ENCODE measurements at places on chromosomes 6 and 20.

DNA sequence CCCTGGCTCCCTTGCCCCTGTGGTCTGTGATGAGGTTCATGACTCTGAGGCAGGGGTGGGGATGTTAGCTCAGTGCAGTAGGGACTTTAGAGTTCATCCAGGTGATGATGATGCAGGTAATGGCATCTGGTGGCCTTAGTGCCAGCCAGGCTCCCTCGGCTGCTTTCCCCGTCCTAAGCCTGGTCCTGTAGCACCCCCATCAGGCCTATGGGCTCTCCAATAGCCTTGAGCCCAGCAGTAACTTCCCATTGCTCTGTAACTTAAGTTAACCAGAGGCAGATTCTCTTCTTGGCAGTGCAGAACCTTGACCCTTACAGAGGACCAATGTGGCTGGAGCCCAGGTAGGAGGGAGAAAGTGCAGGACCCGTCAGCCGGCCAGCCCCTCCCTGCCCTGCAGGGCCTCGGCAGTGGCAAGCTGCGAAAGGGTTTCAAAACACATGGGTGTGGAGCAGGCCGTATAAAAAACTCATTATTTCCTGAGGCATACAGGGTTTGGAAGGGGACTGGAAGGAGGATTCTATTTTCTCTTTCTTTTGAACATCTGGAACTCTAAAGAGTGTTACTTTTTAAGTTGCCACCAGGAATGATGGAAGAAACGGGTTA is 406.9 kb downstream of the CDH26 start:
- DNase-seq, result no peak

DNA sequence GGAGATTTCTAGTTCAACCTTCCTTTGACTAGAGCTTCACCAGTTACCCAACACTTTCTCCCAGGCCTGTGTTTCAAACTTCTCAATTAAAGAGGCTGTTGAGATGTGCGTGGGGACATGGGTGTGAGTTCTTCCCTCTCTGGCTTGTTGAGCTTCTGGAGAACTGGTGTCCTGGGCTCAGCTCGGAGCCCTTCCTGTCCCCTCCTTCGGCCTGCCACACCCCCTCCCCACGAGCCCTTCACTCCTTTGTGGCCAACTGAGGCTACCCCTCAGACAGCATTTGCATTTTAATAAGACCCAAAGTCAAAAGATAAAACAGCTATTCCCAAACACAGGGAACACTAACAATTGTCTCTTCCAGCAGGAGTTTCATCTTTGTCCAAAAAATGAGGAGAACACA is 123.3 kb upstream of the MLN start:
- no peak for DNase-seq

GRCh38 chr6:8400663-8401062 is 34.7 kb downstream of the SLC35B3 start:
- no peak for DNase-seq

DNA sequence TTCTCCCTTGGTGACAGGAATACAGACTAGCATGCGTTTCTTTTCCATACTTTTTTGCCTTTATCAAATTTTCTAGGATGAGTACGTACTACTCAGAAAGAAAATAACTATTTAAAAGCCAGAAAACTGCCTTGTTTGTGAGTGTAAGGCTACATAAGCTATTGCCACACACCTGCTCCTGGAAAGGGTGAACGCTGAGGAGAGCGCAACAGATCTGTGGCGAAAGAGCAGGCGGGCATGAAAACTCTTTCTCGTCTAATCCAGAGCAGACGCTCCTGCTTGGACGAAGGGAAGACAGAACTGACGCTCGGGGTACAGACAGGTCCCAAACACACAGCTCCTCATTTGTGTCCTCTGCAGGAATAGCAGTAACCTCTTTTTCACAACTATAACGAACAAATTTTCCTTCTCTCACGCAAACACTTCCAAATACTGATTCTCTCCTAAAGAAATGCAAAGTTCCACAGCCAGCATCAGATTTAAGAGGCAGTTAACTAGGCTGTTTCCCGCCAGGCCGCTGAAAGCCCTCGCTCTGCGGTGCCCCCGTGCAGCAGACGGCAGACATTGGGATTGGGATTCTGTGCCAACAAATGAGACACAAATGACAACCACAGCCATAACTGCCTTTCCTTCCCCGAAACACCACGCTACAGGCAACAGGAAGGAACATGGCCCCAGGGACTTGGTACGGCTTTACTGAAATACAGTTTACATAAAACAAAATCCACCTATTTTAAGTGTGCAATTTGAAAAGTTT is 20.0 kb downstream of the TAF4 start:
- no peak for DNase-seq

DNA sequence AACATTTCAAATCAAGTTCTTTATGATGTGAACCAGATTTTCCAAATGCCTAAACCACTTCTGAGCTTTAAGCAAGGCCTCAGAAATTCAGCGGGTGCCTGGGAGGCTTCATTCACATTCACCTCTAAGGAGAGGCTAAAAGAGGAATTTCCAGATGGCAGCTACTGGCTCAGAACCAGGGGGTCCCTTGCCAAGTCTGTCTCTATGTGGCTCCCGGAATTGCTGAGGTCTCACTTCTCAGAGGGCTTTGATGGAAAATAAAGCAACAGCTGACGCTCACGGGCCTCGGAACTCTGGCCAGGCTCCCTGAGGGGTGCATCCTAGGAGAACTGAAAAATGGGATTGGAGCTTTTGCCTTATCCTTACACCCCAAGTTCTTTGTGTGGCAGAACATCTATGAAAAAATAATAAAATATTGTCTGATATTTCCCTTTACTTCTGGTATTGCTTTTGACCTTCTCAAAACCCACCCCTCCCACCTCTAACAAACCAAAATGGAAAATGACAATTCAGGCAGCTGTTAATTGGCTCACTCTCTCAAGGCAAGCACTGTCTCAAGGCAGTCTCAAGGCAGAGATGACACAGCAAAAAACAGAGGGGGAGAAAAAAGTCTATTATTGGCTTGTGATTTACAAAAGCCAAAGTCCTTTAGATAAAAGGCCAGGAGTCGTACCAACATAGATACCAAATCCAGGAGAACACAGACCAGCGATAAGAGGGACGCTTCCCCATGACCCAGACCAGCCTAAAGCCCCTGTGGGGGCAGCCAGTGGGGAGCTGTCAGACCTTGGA is 21.8 kb upstream of the LRRN4 start:
- DNase-seq, result no peak

DNA sequence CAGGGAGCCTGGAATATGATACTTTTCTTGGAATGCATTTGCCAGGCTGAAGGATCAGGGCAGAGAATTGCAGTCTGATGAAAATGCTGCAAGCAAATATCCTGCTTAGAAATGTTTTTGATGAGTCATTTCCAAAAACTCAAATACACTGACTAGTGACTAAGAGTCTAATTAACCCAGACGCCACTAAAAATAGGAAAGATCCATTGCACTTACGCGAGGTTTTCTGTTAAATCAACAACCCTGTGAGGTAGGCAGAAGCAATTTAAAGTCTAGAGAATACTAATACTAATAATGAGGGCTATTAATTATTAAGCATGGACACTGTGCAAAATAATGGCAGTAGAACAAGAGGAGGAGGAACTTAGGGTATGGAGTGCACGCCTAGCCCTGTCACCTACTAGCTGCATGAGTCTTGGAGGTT is 130.1 kb upstream of the DOK5 start:
- DNase-seq, result no peak

- no peak for DNase-seq
Observed at GRCh38 chr6:39786649-39787048, 5.5 kb upstream of the DAAM2 start.

- DNase-seq, result peak; percentile 32
Observed at GRCh38 chr6:29617782-29618554, 15.0 kb downstream of the GABBR1 start.

DNA sequence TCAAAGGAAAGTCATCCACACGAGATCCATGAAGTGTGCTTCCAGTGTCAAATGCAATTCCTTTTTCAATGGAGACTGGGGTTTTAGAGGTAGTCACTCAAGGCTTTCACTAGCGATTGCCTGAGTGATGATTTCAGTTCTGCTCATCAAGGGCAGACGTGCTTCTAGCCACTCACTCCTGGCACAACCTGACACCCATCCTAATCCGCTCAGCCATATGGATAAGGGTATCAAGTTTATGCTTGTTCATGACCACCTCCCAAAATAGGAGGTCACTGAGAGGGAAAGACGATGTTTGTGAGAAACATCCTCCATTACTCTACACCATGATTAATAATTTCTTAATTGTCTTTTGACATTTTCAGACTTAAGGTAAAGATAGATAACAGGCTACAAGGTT is 91.3 kb upstream of the HEY2 start:
- peak; percentile 62 for DNase-seq

DNA sequence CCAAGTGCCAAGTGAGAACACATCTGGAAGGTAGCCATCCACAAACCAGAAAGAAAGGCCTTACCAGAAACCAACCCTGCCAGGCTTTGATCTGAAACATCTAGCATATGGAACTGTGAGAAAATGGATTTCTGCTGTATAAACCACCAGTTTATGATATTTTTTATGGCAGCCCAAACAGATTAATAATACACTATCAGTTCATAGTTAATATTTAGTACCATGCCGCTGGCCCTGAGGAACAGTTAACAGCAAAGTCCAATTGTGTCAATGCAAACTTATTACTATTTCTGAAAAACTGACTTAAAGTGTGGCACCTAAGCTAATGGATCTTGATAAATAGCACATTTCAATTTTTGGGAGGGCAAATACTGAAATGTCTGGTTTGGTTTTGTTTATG is 35.4 kb upstream of the PRSS35 start:
- no peak for DNase-seq

- no peak for DNase-seq
Observed at GRCh38 chr6:109449795-109450673, 5.5 kb downstream of the MICAL1 start.

DNA sequence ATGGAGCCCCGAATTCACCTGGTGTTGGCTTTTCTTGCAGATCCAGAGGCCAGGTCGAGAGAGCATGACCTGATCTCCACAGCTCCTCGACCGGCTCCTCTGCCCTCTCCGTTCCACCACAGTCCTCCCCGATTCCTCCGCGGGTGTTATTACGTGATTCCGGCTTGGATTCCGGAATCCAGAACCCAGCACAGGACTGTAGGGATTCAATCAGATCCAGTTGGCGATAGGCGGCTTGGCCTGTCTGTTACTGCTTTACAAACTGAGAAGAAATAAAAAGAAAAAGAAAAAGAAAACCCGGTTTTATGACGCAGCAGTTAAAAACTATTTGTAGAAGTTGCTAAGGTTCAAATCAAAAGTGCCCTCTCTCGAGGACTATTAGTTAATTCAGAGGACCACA is 222.7 kb downstream of the EYA2 start:
- DNase-seq, result no peak

- no peak for DNase-seq
Observed at GRCh38 chr6:165244524-165245247, 64.7 kb downstream of the C6orf118 start.

DNA sequence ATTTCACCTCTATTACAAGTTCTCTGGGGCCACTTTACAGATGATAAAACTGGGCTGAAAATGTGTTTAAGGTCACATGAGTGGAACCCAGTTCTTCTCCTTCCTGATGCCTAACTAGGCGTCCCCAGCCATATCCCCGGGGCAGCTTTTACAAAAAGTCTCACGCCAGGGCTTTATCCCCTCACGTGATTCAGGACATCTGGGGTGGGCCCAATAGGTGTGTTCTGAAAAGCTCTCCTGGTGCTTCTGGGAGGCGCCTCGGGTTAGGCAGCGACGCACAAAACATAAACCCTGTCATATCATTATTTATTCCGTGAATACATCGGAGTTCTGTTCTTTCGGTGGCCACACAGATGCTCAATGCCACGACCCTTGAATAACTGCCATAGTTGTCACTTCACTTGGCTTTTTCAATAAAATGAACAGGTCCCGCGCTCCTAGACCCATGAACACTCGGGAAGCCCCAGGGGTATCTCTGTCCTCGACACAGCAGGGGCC is 32.1 kb downstream of the SF3B5 start:
- DNase-seq, result peak; percentile 77

GRCh38 chr6:10537726-10538125 is 16.6 kb downstream of the GCNT2 start:
- no peak for DNase-seq

Data from WERI-Rb-1 (cell line).